Activated CD8-positive, alpha-beta memory T cell treated with anti-CD3 and anti-CD28 coated beads, Interleukin-2, amount 10 ng/mL, durations not matched to agents 7 days and 5 days (primary cell): ENCODE measurements at places on chromosomes 7 and 10. TPM values are rescaled to one million over a fixed set of nuclear protein-coding genes. Genes with fewer than 3 reads are reported as not detected.

GRCh38 chr10:48640326-48640725, 35.5 kb upstream of the ARHGAP22 start:
- H3K27ac ChIP-seq = no peak overlapping the region
- no peaks in the 10 kb centered on the region for H3K4me1 ChIP-seq
- H3K36me3 ChIP-seq = peaks cover 1% of the 10 kb centered on the region
- no peak for DNase-seq

- H3K27me3 ChIP-seq = peaks cover 7% of the 10 kb centered on the region
- DNase-seq = no peak
- no peak overlapping the region for H3K27ac ChIP-seq
- H3K36me3 ChIP-seq = peaks cover 3% of the 10 kb centered on the region
- no peak overlapping the region for H3K4me3 ChIP-seq
- peaks cover 4% of the 10 kb centered on the region for H3K4me1 ChIP-seq
These were observed 231.1 kb downstream of the ARHGAP12 start for GRCh38 chr10:31697271-31698180.

DNA sequence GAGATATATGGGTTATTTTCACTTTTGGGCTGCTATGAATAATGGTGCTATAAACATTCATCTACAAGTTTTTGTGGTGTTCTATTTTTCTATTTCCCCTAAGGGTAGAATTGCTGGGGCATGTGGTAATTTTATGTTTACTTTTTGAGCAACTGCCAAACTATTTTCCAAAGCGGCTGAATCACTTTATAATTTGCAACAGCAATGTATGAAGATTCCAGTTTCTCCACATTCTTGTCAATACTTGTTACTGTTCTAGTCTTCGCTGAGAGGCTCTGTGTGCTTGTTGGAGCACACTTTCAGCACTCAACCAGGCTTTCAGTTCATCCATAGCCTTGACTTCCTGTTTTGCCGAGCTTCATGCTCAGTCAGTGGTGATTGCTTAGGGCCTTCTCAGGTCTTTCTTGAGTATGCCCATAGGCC, 39.0 kb downstream of the ADK start:
- H3K36me3 ChIP-seq = peaks cover 15% of the 10 kb centered on the region
- no peaks in the 10 kb centered on the region for H3K27me3 ChIP-seq
- peak overlapping the region; percentile 98 for H3K27ac ChIP-seq

DNA sequence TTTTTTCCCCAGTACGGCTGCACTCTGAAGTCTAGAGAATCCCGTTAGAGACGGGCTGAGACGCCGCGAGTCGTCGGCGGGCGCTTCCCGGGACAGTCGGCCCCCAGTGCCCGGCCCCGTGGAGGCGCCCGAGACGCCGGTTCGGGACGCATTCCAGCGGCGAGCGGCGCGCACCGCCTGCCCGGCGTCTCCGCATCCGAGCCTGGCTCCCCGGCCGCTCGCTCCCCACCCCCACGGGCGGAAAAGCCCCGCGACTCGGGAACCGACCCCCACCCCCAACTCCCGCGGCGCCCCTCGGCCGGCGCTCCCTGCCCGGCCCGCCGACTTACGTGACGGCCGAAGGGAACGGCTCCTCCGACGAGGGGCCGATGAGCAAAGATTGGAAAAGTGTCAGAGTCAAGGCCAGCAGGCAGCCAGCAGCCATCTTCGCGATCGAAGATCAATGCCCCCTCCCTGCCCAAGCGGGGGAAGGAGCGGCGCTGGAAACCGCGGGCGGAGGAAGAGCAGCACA, 486 bp downstream of the CACNA2D1 start:
- no peak overlapping the region for H3K4me3 ChIP-seq
- no peaks in the 10 kb centered on the region for H3K36me3 ChIP-seq
- no peak for DNase-seq
- no peaks in the 10 kb centered on the region for H3K4me1 ChIP-seq
- no peak overlapping the region for H3K27ac ChIP-seq

The SFRP5 gene
- not detected for total RNA-seq

The EPO gene
- total RNA-seq = not detected

The NACAD gene
- total RNA-seq = 0.35 TPM

DNA sequence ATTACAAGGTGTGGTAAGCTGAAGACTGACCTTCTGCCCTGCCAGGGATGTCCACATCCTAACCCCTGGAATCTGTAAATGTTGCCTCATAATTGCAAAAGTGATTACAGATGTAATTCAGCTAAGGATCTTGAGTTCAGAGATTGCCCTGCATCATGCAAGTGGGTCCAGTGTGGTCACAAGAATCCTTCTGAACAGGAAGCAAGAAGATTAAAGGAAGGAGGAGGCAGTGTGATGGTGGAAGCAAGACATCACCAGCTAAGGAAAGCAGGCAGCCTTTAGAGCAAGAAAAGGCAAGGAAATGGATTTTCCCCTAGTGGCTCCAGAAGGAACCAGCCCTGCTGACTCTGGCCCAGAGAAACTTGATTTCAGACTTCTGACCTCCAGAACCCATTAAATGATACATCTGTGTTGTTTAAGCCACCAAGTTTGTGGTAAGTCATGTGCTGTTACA, 78.1 kb downstream of the USP6NL start:
- H3K27ac ChIP-seq = no peak overlapping the region
- no peak overlapping the region for H3K4me3 ChIP-seq
- H3K27me3 ChIP-seq = peaks cover 13% of the 10 kb centered on the region
- H3K36me3 ChIP-seq = no peaks in the 10 kb centered on the region
- no peak for DNase-seq

The TRDMT1 gene
- 9.2 TPM for total RNA-seq

DNA sequence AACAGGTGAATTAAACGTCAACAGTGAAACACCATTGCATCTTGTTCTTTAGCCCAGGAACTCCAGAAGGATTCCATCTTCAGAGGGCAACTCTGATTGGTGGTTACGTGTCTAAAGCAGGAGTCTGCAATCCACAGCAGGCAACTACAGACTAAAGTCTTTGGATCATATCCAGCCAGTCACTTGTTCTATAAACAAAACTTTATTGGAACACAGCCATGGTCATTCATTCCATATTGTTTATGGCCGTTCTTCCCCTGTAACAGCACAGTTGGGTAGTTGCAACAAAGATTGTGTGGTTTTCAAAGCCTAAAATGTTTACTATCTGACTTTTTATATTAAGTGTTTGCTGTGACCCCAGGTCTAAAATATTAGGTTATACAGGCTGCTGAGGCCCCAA, 94.7 kb upstream of the IMMP2L start:
- H3K36me3 ChIP-seq = peaks cover 2% of the 10 kb centered on the region
- no peak overlapping the region for H3K27ac ChIP-seq
- no peak for DNase-seq
- H3K4me1 ChIP-seq = no peaks in the 10 kb centered on the region

The BUB3 gene
- total RNA-seq = 282 TPM

DNA sequence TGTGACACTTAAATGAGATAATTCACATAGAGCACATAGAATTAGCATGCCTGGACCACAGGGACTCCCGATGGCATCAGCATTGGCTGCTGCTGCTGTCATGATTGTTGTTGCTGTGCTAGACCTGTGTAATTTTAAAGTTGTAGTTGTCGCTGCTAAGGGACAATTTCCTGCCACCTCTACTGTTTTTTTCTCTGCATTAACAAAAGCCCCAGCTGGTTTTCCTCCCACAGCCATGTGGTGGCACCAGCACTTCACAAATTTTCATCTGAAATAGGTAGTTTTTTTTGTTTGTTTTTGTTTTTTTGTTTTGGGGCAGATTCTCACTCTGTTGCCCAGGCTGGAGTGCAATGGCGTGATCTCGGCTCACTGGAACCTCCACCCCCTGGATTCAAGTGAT, 25.4 kb upstream of the PRXL2A start:
- H3K4me3 ChIP-seq = no peak overlapping the region
- H3K4me1 ChIP-seq = peaks cover 14% of the 10 kb centered on the region
- H3K36me3 ChIP-seq = no peaks in the 10 kb centered on the region
- H3K27ac ChIP-seq = no peak overlapping the region
- peaks cover 13% of the 10 kb centered on the region for H3K27me3 ChIP-seq
- DNase-seq = peak; percentile 72

DNA sequence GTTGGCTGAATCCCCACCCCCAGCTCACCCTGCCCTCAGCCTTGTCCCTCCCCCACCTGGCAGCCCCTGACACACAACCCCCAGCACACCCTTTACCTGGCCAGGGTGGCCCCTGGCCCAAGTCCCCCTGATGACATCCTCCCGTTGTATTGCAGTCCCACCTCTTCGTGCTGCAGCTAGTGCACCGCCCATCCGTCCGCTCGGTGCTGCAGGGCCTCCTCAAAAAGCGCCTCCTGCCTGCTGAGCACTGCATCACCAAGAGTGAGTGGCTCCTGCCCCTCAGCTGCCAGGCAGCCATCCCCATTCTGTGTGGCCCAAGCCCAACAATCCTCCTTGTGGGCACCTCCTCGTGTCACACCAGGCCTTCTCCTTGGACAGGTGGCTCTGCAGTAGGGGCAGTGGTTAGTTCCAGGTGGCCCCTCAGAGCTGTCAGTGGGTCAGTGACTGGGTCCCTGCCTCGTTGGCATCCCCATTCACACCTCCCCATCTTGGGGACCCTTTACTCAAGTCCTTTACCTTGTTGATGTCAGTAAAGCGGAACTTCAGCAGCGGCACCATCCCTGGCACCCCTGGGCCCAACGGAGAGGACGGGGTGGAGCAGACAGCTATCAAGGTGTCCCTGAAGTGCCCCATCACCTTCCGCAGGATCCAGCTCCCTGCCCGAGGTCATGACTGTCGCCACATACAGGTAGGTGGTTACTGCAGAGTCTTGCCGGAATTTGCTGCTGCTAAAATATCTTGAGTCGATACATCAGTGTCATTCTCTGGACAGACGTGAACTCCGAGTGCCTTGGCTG, 14.3 kb downstream of the ZMIZ2 start:
- peaks cover 24% of the 10 kb centered on the region for H3K36me3 ChIP-seq
- peaks cover 6% of the 10 kb centered on the region for H3K4me1 ChIP-seq
- H3K4me3 ChIP-seq = no peak overlapping the region

DNA sequence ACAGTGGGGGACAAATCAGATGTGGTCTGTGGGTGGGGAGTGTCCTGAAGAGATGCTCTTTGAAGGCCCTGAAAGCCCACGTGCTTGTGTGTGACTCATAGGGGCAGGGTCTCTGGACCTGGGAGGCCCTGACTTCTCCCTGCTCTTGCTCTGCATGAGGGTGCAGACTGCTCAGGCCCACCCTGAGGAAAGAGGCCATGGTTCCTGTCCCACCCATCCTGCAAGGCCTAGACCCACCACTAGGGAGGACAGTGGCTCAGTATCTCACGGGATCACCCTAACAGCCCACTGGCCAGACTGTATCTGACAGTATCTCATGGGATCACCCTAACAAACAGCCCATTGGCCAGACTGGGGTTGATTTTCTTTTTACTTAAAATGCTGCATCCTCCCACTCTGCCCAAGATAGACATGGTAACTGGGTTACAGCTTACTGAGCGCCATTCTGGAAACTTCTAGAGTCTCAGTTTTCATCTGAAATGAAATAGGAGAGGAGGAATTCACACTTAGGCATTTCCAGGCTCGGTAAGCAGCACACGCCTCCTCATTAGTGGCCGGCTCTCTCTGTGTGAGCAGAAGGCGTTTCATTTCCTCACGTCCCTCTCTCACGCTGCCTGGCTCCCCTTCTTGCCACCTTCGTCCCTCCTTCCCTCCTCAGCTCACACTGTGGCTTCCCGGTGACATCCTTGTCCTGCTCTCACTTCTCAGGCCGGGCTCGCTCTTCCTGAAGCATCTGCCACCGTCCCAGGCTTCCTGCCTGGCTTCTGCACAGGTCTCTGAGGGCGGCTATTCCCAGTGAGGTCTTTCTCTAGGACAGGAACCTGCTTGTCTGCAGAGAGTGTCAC, 242.6 kb downstream of the GLRX3 start:
- H3K36me3 ChIP-seq = no peaks in the 10 kb centered on the region
- no peak overlapping the region for H3K27ac ChIP-seq
- H3K4me3 ChIP-seq = no peak overlapping the region
- no peak for DNase-seq

DNA sequence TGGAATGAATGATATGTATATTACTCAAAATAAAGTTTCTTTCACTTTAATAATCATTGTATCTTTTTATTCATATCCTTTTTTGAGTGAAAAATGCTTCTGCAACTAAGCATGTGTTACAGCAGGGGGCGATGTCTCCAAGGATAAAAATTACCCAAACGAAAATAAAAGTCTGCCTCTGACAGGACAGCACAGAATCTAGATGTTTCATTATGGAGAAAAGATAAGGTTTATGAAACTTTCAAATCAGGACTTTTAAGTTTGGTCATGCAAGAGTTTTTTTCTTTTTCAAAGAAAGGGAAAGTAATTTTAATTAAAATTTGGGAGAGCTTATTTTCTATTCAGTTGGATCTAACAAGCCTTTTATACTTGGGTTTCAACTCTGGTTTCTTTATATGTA, 48.4 kb downstream of the TES start:
- no peaks in the 10 kb centered on the region for H3K27me3 ChIP-seq
- no peak overlapping the region for H3K27ac ChIP-seq
- H3K36me3 ChIP-seq = peaks cover 31% of the 10 kb centered on the region

The CAMK2G gene
- total RNA-seq = 30.8 TPM

DNA sequence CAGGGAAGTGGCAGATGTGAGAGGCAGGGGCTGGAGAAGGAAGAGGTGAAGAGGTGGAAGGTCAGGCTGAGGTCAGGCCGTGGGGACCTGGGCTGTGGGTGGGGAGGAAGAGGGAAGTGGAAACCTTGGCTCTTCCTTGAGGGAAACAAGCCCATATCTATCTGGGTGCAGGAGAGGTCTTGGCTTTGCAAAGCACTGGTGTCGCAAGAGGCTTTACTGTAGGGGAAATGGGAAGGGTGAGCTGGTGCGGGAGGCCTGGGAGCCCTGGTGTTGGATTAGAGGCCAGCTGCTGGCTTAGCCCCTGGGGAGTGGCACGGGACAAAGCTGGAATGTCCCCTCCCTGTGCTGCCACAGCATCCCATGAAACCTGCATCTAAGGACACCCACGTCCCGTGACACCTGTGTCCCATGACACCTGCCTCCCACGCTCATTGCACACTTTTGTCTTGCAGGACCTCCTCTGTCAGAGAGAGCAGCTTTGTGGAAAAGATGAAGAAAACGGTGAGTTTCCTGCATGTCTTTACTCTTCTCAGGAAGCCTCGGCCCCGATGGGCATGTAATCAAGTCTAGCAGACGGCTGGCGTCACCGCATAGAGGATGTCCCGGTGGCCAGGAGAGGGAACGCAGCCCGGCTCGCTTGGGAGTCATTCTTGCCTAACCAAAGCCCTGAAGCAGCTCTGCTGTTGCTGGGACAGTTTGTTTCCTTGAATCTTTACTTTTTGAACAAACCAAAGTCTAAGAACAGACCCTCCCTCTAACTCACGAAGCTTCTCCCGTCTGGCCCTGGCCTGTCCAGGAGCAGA, 22.2 kb downstream of the TMEM120A start:
- H3K4me1 ChIP-seq = no peaks in the 10 kb centered on the region
- no peak for DNase-seq
- H3K36me3 ChIP-seq = peaks cover 4% of the 10 kb centered on the region
- no peak overlapping the region for H3K4me3 ChIP-seq
- no peak overlapping the region for H3K27ac ChIP-seq
- H3K27me3 ChIP-seq = no peaks in the 10 kb centered on the region

- no peaks in the 10 kb centered on the region for H3K4me1 ChIP-seq
- no peaks in the 10 kb centered on the region for H3K36me3 ChIP-seq
- DNase-seq = no peak
- H3K27ac ChIP-seq = no peak overlapping the region
- peaks cover 14% of the 10 kb centered on the region for H3K27me3 ChIP-seq
- H3K4me3 ChIP-seq = no peak overlapping the region
These were observed 57.8 kb upstream of the OPALIN start for GRCh38 chr10:96416643-96417042.

The GNG11 gene
- not detected for total RNA-seq
